Neuronal stem cell (in vitro differentiated cells): ENCODE measurements at places on chromosomes 2 and 18.

DNA sequence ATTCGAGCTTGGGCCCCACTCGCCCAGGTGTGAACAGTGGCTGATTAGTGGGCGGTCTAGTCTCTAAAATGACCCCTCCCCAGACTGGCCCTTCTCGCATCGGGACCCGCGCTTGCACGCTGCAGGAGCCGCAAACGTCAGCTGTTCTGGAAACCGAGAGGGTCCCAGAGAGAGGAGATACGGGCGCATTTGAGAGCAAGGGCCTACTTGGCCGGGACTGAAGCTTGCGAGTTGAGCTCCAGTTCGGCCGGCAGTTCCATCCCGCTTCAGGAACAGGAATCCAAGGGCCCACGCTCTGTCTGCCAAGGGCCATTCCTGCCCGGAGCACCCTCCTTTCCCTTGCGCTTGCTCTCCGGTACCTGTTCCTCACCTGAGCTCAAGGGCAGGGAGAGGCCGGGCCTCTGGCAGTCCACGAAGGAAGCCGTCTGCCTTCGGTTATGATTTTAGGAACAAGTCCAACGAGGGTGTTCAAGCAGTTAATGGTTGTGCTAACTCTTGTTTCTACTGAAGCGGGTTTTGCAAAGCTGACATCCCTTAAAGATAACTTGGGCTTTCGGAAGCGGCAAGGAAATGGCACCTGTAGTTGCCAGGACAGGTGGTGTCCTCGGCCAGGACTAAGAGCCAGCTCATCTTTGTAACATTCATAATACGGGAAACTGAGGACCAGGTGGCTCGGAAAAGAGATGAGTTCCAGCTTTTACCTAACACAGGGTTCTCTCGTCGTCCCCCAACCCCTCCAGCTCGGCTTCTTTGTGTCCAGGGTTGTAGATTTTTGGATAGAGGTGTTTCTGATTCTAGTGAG is 3.9 kb upstream of the DLX1 start:
- H3K4me1 ChIP-seq, result peaks cover 13% of the 10 kb centered on the region
- no peak overlapping the region for H3K4me3 ChIP-seq
- H3K27me3 ChIP-seq, result peaks cover 53% of the 10 kb centered on the region
- DNase-seq, result peak; percentile 31

DNA sequence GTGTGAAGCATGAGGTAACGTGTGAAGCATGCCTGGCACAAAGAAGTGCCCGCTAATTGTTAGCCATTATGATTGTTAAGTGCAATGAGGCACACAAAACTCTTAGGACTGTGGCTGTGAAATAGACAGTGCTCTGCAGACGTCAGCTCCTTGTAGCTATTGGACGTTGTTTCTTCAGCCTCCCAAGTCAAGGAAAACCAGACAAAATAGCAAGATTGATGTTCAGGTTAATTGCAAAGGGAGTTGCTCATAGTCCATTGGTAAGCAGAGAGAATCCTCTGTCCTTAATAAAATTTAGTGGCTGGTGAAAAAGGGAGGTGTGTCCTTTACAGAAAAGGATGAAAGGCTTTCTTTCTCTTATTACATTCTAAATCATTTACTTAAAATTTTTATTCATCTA is 54.6 kb upstream of the MBP start:
- H3K27ac ChIP-seq, result no peak overlapping the region
- no peaks in the 10 kb centered on the region for H3K27me3 ChIP-seq
- DNase-seq, result no peak
- H3K4me1 ChIP-seq, result no peaks in the 10 kb centered on the region
- no peak overlapping the region for H3K4me3 ChIP-seq

GRCh38 chr2:109525836-109526235 is 87.9 kb downstream of the SEPTIN10 start:
- H3K4me1 ChIP-seq, result no peaks in the 10 kb centered on the region
- no peaks in the 10 kb centered on the region for H3K36me3 ChIP-seq
- no peaks in the 10 kb centered on the region for H3K27me3 ChIP-seq
- H3K4me3 ChIP-seq, result no peak overlapping the region
- no peak for DNase-seq
- no peak overlapping the region for H3K27ac ChIP-seq

- H3K4me1 ChIP-seq, result no peaks in the 10 kb centered on the region
- H3K36me3 ChIP-seq, result peaks cover 2% of the 10 kb centered on the region
- no peak overlapping the region for H3K27ac ChIP-seq
- H3K4me3 ChIP-seq, result no peak overlapping the region
- H3K27me3 ChIP-seq, result no peaks in the 10 kb centered on the region
Observed at GRCh38 chr2:25112113-25112512, 56.3 kb downstream of the POMC start.

DNA sequence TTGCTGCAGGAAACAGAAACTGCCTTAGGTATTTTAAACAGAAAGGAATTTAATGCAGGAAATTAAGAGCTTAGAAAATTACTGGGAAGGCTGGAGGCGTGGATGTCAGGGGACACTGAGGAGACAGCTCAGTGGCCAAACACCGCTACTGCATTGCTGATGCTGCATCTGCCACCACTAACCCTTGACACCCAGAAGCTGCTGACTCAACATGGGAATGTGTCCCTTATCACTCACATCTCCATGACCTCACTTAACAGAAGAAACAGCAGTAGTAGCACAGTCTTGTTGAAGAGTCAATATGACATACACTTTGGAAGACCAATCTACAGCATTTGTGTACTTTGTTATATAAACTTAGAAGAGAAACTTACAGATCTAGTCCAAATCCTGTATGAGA is 906.1 kb downstream of the SLC4A3 start:
- no peaks in the 10 kb centered on the region for H3K4me1 ChIP-seq
- no peak overlapping the region for H3K4me3 ChIP-seq
- H3K36me3 ChIP-seq, result no peaks in the 10 kb centered on the region
- no peaks in the 10 kb centered on the region for H3K27me3 ChIP-seq

DNA sequence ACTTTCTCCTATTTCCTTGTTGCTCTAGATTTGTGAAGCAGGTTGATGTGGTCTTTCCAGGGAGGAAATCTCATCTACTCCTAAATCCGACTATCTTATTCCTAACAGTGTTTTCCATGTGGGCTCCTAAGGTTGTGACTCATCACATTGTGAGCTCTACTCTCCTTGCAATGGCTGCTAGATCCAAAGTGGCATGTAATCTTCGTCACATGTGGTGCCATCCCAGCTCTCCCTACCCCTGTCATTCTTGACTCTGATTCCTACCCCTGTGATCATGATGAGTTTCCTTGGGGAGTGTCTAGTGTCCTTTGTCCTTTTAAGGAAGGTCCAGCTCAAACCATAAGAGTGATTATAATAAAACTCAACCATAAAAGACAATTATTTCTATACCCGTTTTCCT is 47.3 kb upstream of the GULP1 start:
- H3K27me3 ChIP-seq, result no peaks in the 10 kb centered on the region
- H3K4me3 ChIP-seq, result no peak overlapping the region
- DNase-seq, result no peak
- H3K4me1 ChIP-seq, result no peaks in the 10 kb centered on the region

DNA sequence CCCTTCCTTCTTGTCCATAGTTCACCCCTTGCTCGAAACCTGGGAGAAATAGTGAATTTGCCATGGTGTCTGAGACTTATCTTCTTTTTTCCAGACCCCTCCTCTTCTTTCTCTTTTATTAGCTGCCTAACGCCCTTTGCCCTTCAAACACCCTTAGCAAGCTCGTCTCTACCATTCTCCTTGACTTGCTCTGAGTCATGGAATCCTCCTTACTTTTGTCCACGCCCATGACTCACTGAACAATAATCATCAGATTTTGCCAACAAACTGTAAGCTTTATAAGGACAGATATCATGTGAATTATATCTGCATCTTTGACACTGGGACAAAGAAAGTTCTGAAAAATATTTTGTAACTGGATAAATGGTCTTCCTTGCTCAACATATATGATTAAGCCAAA is 67.1 kb upstream of the CNTNAP5 start:
- H3K36me3 ChIP-seq, result no peaks in the 10 kb centered on the region
- no peak overlapping the region for H3K4me3 ChIP-seq
- no peaks in the 10 kb centered on the region for H3K4me1 ChIP-seq
- no peak overlapping the region for H3K27ac ChIP-seq
- no peak for DNase-seq

- no peak overlapping the region for H3K27ac ChIP-seq
- no peaks in the 10 kb centered on the region for H3K36me3 ChIP-seq
- no peak overlapping the region for H3K4me3 ChIP-seq
- no peaks in the 10 kb centered on the region for H3K4me1 ChIP-seq
- DNase-seq, result no peak
- H3K27me3 ChIP-seq, result no peaks in the 10 kb centered on the region
Observed at GRCh38 chr2:143051465-143051864, 77.8 kb upstream of the ARHGAP15 start.

DNA sequence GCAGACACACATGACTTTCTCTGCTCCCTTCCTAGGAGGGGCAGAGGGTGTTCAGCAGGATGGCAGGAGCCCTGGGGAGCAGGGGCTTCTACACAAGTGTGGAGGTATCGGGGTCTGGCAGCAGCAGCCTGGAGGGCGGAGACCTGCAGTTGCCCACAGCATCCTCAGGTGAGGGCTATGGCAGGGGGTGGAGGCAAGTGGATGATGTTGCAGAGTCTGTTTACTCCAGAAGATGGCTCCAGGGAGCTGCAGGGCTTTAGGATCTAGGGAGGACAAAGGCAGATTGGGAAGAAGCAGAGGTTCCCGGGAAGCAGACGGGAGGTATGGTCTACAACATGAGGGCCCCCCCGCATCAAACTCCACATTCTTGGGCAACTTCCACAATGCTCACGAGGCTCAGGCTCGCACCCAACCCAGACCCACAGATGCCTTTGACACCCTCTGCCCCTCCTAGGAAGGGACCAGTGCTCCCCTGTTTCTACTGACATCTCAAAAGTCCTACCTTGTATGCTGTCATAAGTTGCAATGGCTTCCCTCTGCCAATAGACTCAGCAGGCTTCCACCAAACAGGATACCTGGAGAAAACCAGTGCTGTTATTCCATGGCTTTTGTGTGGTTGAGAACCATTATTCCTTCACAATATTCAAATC is 12.0 kb upstream of the ATP6V1C2 start:
- DNase-seq, result no peak
- no peaks in the 10 kb centered on the region for H3K36me3 ChIP-seq
- no peak overlapping the region for H3K27ac ChIP-seq
- peaks cover 2% of the 10 kb centered on the region for H3K4me1 ChIP-seq
- peaks cover 20% of the 10 kb centered on the region for H3K27me3 ChIP-seq

DNA sequence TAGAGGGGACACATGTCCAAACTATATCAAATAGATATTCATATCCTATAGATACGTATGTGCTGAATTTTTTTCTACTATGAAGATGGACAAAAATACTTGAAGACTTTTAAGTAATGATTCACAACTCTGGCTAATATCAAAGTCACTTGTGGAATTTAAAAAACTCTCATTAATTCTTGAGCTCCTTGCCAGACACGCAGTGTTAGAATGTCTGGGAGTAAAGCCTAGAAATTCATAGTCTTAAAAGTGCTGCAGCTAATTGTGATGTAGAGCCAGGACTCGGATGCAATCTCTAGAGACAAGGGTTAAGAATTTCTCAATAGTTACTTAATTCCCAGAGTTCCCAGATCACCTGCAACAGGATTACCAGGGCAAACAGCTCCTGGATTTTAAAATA is 107.4 kb downstream of the ARL6IP6 start:
- DNase-seq, result no peak
- no peaks in the 10 kb centered on the region for H3K27me3 ChIP-seq
- no peak overlapping the region for H3K4me3 ChIP-seq

GRCh38 chr2:216692636-216693413 is 2.5 kb downstream of the IGFBP5 start:
- peak; percentile 93 for DNase-seq
- peaks cover 10% of the 10 kb centered on the region for H3K36me3 ChIP-seq
- peaks cover 24% of the 10 kb centered on the region for H3K4me1 ChIP-seq
- peak overlapping the region; percentile 75 for H3K4me3 ChIP-seq
- no peaks in the 10 kb centered on the region for H3K27me3 ChIP-seq

GRCh38 chr18:36772241-36772723 is 56.5 kb downstream of the TPGS2 start:
- no peak overlapping the region for H3K4me3 ChIP-seq
- no peaks in the 10 kb centered on the region for H3K27me3 ChIP-seq
- DNase-seq, result no peak
- H3K4me1 ChIP-seq, result no peaks in the 10 kb centered on the region
- H3K36me3 ChIP-seq, result peaks cover 15% of the 10 kb centered on the region

DNA sequence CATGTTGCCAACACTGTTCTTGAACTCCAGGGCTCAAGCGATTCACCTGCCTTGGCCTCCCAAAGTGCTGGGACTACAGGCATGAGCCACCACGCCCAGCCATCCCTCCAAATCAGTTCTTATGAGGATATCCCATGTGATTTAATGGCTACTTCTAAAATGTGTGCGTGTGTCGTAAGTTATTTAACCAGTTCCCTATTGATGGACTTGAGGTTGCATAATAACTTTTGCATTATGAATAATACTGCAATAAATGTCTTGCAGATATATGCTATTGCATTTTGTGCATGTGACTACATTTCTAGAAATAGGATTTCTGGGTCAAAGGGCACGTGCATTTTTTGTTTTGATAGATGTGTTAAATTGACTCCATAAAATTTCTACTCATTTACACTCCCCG is 19.0 kb downstream of the DIPK1C start:
- no peak overlapping the region for H3K4me3 ChIP-seq
- peaks cover 7% of the 10 kb centered on the region for H3K4me1 ChIP-seq
- H3K27ac ChIP-seq, result no peak overlapping the region
- H3K36me3 ChIP-seq, result no peaks in the 10 kb centered on the region
- H3K27me3 ChIP-seq, result peaks cover 10% of the 10 kb centered on the region

GRCh38 chr2:104752504-104752903 is 101.4 kb upstream of the POU3F3 start:
- peaks cover 11% of the 10 kb centered on the region for H3K4me1 ChIP-seq
- no peaks in the 10 kb centered on the region for H3K36me3 ChIP-seq
- no peak for DNase-seq
- H3K27ac ChIP-seq, result no peak overlapping the region
- no peak overlapping the region for H3K4me3 ChIP-seq

DNA sequence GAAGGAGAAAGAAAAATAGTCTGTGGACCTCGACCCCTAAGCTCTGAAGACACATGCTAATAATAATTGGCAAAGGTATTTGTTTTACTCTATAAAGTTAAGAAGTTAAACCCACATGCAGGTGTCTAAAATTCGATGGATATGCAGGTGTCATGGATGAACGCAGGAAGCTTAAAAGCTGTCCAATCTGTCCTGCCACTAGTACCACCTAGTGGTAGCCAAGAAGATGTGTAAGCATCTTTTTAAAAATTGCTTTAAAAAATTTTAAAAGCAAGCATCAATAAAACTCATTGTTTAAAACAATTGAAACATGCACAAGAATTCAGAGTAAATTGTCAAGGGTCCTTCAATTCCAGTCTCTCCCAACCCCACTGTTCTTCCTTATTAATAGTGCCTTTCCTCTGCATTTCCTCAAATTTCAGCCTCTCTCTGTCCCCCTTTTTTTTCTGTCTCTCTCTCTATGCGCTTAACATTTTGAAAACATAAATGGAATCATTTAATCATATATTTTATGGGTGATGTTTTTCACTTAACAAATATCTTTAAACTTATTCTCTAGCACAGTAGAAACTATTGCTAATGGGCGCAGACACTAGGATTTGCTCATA is 30.6 kb upstream of the PPP3R1 start:
- no peak overlapping the region for H3K27ac ChIP-seq
- no peaks in the 10 kb centered on the region for H3K36me3 ChIP-seq

- no peak for DNase-seq
- no peak overlapping the region for H3K4me3 ChIP-seq
- no peaks in the 10 kb centered on the region for H3K4me1 ChIP-seq
- H3K27me3 ChIP-seq, result no peaks in the 10 kb centered on the region
- H3K27ac ChIP-seq, result no peak overlapping the region
Observed at GRCh38 chr2:127053731-127054603, 53.0 kb downstream of the BIN1 start.
